ENCODE measurements at places on chromosomes 6 and 20.
A peak's percentile ranks its signal among the peaks of the same experiment; 100 is the strongest.

DNA sequence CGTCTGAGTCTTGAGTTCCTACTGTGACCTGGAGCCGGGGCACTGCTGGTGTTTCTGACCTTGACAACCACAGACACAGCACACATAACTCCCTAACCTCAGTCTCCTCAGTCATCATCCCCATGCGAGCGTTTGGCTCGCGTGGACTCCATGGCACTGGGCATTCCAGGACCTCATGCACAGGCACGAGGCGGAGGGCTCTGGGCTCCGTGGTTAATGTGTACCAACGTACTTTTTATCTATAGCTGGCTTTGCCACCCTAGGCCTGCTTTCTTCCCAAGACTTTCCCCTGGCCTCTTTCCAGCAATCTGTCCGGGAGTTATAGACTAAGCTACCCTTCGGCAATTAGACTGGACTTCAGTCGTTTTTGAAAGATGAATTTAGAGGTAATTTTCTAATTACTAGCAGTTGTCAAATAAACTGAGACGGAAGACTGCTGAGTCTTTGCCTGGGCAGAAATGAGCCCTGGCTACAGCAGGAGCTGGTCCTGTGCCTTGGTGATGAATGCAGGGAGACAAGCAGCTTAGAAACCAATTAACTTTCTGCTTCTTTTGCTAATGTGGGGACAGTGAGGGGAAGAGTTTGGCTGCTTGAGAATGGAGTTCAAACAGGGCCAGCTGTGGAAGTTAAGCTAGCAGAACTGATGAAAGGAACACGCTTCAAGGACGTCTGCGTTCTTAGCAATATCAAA is 16.1 kb upstream of the CTCFL start:
- no peak for DNase-seq

GRCh38 chr20:31308535-31309162 is at the start of gene DEFB116:
DEFB116 (minus strand) TSS chr20:31308585; CDS start chr20:31308585, 0 bp downstream.
- no peak for DNase-seq

GRCh38 chr6:130840050-130840449 is 12.8 kb downstream of the SMLR1 start:
- DNase-seq, result no peak

- no peak for DNase-seq
Measured at GRCh38 chr6:89073840-89074239, 6.7 kb upstream of the PNRC1 start.

DNA sequence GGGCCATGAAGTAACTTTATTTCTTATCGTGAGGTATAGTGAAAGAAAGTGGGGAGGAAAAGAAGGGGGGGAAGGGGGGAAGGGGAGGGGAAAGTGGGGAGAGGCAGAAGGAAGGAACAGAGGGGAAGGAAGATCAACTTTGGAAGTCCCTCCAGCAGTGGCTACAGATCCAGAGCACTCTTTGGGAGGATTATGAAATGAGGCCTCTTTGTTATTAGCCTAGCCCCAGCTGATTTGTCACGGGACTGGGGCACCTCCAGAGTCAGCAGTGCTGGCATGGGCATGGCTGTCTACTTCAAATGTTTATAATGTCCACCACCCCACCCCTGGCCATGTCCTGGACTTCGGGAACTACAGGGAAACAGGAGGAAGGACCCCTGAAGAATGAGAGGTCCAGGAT is 7.6 kb downstream of the MOCS1 start:
- DNase-seq, result no peak

DNA sequence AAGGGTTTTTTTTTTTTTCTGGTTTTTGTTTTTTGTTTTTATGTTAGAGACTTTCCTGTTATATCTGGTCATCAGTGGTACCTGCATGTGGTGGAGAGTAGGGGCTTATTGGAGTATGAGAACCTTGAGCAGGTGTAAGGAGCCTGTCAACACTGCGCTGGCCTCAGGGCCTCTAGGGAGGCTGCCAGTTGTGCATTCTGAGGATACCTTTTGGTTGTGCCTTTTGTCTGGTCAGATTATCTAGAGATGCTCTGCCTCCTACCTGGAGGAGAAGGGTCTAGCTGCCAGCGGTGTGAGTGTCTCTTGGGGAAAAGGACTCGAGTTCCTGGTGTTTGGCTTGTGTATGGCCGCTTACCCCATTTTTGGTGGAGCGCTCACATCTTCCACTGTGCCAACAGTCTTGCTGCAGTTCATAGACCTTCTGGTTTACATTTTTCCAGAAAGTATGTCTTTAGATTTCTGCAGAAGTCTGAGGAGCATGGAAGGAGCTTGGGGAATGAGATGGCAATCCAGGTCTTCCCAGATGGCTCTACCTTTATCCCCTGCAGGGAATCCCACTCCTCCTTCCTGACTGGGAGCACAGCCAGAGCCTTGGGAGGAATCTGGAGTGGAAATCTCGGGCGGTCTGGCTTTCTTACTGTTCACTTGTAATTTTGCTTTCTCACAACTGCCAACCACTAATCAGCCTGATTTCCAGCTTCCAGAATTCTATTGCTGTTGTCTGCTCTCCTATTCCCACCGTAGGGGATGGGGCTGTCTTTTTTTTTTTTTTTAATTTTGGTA is 49.9 kb downstream of the PTPN1 start:
- no peak for DNase-seq

- no peak for DNase-seq
Measured at GRCh38 chr6:25103603-25104002, 167.8 kb upstream of the RIPOR2 start.

DNA sequence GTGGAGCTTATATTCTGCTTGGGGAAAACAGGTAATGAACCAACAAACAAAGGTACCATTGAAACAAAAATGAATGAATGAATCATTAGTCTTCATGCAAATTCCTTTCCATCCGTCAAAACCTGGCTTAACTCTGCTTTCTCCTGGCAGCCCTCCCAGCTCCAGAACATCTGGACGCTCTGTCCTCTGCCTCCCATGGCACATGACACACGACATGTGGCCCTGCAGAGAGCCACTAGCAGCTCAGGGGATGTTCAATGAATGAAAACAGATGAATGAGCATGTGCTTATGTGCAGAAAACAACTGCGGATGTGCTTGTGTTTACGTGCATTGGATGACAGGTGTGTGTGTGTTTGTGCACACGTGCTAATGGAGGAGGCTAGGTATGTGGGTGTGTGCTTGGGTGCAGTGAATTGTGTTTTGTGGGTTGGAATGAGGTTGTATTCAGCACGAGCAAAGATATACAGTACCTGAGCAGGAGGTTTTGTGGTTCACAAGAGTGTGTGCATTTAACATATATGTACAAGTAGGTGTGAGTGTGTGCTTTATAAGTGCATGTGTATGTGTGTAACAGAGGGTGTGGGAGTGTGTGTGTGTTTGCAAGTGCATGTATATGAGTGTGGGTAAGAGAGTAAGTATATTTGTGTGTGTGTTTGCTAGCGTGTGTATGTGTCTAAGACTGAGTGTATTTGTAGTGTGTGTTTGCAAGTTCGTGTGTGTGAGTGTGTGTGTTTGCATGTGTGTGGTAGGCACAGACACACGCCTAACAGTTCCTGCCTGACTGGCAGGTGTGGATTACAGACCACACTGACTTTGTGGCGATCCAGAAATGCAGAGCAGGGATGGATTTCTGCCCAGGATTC is 374.1 kb upstream of the SULF2 start:
- no peak for DNase-seq

- DNase-seq, result no peak
Measured at GRCh38 chr6:136546331-136546730, 3.9 kb downstream of the MAP7 start.

DNA sequence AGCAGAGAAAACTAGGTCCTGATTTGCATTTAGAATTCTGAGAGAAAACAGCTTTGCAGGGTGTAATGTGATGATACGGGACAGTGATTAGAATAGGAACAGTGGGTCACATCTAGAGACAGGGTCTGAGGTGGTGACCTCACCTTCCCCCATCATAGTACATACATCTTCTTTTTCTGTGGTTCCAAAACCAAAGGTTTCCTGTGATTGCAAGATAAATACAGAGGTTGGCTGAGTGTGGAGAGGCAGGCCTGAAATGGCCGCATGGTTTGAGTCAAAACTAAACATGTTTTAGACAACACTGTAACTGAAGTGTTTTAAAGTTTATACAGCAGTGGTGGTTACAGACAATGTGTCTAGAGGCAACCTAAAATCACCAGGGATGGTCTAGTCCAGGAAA is 10.4 kb upstream of the NT5DC1 start:
- no peak for DNase-seq

DNA sequence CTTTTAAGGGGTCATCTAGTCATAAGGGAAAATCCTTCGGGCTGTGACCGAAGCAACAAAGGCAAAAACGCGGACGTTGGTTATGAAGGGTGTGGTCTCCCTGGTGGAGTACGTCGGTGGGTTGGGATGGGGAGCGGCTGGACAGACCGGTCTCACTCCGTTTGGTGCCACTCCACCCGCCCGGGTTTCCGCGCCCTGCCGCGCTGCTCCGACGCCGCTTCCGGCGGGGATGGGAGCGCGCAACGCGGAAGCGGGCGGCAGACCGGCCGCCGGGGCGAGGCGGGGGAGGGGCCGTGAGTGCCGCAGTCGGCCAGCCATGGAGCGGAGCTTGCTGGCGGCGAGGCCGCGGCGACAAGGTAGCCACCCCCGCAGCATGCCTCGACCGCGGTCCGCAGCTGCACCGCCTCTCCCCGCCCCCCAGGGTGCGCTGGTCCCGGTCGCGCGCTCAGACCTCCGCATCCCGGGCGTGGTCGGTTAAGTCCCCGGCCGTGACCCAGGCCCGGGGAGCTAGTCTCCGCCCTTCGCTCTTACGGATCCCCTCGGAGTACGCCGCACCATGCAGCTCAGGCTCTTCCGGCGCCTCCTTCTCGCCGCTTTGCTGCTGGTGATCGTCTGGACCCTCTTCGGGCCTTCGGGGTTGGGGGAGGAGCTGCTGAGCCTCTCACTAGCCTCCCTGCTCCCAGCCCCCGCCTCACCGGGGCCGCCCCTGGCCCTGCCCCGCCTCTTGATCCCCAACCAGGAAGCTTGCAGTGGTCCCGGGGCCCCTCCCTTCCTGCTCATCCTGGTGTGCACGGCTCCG is at the start of gene B3GALT4:
B3GALT4 (plus strand) TSS at position 260 of the 799 bp plus-strand sequence; CDS start at position 557, 297 bp downstream.
- no peak for DNase-seq

DNA sequence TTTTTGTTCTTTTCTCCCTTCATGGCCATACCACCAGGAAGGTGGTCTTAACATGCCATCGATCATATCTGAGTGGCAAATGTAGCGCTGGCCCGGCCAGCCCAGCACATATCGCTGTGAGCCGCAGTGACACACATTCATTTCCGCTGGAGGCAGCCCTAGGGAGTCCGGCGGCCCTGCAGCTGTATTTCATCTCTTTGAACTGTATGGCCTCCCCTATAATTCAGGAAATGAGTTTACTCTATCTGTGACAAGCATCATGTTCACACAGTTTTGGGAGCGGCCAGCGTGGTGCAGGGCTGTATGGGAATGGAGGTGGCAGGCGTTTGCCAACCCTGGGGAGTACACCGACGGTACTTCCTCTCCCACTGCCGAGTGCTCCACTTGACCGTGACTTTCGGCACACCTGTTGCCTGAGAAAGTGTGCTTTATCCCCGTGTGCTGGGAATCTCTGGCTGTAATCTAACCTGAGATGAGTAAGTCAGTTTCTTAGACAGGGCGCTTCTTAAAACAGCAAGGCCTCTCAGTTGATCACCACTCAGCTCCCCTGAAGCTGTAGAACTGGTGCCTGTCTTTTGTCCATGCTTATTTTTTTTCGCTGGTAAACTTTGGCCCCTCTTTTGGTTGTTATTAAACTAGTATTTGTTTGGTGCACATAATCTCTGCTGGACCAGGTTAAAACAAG is 257.1 kb upstream of the TAB2 start:
- DNase-seq, result peak; percentile 30

DNA sequence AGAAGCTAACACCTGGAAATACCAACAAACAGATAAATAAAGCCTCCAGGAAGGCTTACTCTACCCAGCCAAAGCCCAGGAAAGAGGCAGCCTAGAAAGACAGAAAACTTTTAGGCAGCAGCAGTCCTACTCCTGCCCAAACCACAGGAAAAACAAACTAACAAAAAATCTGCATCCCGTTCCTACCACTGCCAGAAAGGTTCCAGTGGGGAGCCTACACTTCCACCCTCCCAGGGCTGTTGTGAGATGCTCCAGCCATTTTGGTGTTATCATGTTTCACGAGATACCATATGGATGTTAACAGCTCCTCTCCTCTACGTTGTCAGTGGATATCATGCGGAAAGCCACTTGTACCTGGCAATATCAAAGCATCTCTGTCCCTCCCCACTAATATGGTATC is 336.7 kb upstream of the PRND start:
- no peak for DNase-seq

DNA sequence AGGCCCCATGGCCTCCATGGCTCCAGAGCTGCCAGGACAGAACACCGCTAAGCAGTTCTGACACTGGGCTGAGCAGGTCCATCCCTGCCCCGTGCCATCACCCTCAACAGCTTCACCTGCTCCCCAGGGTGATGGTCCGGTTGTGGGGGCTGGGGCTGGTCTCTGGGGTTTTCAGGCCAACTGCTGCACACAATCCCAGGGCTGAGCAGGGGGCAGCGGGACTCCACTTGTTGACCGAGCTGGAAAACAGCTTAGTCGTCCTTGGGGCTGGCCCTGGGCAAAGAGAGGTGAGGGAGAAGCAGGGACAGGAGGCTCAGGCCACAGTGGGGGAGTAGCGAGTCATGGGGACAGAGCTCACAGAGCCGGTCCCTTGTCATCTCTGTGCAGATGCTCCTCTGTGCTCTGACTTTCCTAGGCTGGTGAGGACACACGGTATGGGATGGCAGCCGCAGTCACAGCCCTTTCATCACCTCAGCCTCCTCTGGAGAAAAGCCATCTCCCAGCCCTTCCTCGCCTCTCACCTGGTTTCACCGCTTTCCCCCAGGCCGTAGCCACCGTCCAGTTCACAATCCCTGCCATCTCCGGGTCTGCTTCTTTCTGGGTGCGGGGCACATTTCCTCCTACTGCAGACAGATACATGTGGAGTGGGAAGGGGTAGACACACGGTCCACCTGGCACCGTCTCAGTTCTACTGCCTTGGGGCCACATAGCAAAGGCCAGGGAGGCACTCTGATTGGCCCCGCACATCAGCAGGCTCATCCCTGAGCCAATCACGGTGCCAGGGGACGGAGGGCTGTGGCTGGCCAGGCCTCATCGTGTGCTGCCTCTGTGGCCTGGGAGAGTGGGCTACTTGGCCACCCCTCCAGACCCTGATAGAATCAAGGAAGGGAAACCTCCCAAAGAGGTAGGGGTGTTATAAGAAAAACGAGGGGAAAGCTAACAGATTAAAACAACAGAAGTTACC is 19.1 kb downstream of the MDFI start:
- no peak for DNase-seq

DNA sequence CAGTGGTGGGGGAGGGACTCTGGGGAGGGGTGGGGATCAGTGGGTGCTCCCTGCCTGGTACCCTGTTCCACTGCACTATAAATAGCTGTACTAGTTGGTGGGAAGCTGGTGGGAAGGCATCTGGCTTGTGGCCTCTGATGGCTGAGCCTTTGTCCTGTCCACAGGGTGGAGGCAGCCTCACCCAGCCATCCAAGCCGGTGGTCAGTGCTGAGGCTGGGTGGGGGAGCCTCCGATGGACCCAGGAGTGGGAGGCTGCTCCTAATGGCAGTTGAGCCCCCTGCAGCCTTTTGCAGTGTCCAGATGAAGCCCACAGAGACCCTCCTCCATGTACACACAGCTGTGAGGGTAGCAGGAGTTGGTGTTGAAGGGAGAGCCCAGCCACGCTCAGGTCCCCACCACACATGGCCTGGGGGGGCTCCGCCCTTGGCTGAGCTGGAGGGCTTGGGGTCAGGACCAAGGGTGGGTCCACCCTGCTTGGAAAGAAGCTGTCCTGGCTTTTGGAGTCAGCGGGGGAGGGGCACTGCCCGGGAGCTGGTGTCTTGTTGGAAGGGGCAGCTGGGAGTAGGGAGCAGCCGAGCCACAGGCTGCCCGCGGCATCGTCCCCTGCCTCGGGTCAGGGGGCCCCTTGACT is 2.5 kb downstream of the PPDPF start:
- no peak for DNase-seq

GRCh38 chr6:31321005-31321707 is 35.8 kb downstream of the HLA-B start:
- DNase-seq, result no peak

GRCh38 chr6:155882527-155883333 is 427.1 kb upstream of the NOX3 start:
- no peak for DNase-seq

All from stimulated activated CD8-positive, alpha-beta memory T cell treated with anti-CD3 and anti-CD28 coated beads, Interleukin-4, amount 100 ng/mL, for 1 hour (primary cell).